Right ventricle myocardium inferior (tissue), 1 donor: ENCODE measurements at places on chromosomes 3 and 15. TPM values are rescaled to one million over a fixed set of nuclear protein-coding genes. Genes with fewer than 3 reads are reported as not detected.

The CYP1A2 gene
- total RNA-seq = not detected

The LSMEM2 gene
- total RNA-seq = 29.8 TPM

The RNU5B-1 gene
- 25.8 TPM for total RNA-seq

The CYP8B1 gene
- total RNA-seq = not detected
